Muscle of back (tissue), 13 donors: ENCODE measurements at places on chromosomes 7 and 10.

DNA sequence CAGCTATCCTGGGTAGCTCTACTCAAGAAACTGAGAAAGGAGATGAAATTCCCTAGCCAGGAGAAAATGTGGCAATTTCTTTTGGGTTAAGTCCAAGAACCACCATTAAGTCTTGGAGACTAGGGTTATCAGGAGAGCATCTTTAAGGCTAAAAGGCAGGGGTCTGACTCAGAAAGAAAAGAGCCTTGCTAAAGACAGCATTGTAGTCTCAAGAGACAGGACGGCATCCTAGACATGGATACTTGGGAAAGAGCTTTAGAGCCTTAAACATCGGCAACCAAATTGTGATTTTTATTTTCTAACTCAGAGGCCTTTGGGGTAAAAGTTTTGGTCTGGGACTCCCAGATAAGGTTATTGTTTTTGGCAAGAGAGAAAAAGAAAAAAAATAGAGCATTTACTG lies 83.1 kb downstream of the FAS start:
- DNase-seq, result no peak

DNA sequence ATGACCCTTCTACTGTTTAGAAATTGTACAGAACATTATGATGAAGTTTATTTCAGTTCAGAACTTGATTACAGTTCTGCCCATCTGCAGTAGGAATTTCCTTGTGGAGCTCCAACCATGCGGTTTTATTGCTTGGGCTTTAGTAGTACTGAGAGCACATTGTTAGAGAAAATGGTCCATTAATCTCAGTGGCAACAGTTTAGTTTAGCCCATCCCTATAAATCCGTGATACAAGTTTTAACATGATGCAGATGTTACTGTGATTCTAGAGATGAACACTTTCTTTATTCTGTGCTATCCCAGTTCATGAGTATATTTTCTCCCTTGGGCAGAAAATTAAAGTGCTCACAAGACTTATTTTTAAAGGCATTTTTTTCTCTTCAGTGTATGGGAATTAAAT lies 84.8 kb upstream of the FZD8 start:
- DNase-seq, result peak; percentile 31

DNA sequence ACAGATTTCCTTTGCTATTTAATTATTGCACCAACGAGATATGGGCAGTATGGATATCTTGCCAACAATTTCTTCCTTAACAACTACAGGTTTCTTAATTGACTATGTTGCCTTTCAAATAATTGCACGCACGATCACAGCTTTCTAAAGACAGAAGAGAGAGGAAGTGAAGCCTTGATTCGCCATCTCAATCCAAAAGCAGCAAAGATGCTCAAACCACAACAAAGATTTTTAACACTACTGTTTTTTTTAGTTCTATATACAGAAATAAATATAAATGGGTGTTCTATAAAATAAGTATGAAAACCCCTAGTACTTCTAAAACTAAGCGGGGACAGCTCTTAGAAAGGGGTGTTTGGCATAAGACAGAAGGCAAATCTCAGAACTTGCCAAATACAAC lies 251.3 kb downstream of the SFMBT2 start:
- DNase-seq, result no peak

- no peak for DNase-seq
Measured at GRCh38 chr10:47156873-47157272, 143.1 kb upstream of the GDF10 start.

GRCh38 chr7:154968336-154969001 lies 34.5 kb downstream of the PAXIP1 start:
- no peak for DNase-seq

- no peak for DNase-seq
Measured at GRCh38 chr7:7567898-7568531, 1.3 kb downstream of the MIOS start.

- peak; percentile 81 for DNase-seq
Measured at GRCh38 chr7:13988731-13989125, 738 bp downstream of the ETV1 start.

DNA sequence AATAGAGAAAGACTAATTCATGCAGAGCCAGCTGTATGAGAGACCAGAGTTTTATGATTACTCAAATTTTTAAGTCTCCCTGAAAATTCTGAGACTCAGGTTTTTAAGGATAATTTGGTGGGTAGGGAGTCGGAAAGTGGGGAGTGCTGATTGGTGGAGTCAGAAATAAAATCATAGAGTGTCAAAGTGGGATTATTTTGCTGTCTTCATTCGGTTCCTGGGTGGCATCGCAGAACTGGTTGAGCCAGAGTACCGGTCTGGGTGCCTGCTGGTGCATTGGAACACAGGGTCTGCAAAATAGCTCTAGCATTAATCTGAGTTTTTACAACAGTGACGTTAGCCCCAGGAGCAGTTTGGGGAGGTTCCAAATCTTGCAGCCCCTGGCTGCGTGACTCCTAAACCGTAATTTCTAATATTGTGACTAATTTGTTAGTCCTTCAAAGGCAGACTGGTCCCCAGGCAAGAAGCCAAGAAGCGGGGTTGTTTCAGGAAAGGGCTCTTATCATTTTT lies 32.4 kb downstream of the GPRIN2 start:
- no peak for DNase-seq

GRCh38 chr7:21580073-21580521 lies 37.3 kb downstream of the DNAH11 start:
- DNase-seq, result peak; percentile 1

DNA sequence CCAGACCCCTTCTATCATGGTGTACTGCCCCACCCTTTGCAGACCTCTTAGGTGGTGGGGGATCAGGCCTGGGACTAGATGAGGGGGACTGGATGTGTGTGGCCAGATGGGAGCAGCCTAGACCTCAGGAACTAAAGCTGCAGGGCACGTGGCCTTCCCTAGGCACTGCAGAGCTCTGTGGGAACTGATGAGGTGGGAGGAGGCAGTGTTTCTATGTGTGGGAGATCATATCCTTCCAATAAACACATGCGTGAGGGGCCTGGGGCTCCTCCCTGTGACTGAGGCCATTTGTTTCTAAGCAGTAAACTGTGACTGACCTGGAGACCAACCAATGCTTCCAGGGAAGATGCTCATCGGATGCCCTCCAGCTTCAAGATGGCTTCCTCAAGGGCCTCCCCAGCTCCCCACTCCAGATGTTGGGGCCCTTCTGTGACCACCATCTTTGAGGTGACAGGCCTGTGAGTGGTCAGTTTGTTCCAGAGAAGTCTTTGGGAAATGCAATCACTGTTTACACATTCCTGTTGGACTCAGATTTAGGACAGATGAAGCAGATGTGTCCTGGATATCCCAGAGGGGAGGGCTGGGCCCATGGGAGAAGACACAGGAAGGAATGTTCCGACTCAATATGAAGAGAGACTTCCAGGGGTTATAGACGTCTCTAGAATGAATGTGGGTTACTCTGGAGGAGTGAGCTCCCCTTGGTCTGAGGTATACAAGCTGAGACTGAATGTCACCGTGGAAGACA lies 23.6 kb upstream of the ZCCHC24 start:
- no peak for DNase-seq

- no peak for DNase-seq
Measured at GRCh38 chr10:88687853-88688467, 18.1 kb upstream of the LIPK start.

- DNase-seq, result peak; percentile 53
Measured at GRCh38 chr7:31811650-31812461, 124.8 kb downstream of the PPP1R17 start.

GRCh38 chr7:80826520-80827238 lies 92.2 kb downstream of the SEMA3C start:
- no peak for DNase-seq

- DNase-seq, result no peak
Measured at GRCh38 chr7:85033263-85033662, 153.6 kb downstream of the SEMA3D start.

GRCh38 chr10:543131-543530 lies 146.3 kb downstream of the DIP2C start:
- DNase-seq, result no peak

GRCh38 chr7:70029993-70030392 lies 431.7 kb downstream of the AUTS2 start:
- DNase-seq, result no peak

- DNase-seq, result no peak
Measured at GRCh38 chr10:24951201-24952142, 934 bp downstream of the PRTFDC1 start.

DNA sequence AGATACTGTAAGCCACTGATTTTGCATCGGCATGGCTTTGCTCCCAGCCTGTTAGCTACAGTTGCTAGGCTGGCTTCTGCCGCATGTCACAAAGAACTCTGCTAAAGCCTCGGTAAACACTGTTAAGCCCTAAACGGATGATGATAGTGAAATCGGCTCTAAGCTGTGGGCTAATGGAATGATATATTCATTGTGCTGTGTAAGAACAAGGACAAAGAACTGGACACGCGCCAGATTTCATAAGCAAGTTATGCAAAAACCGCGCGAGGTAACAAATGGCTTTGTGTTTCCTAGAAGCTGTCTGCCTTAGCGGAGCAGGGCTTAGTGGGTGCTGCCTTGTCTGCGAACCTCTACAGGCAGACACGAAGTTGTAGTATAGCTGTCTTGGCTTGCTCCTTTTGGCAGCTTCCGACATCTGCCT lies 331.3 kb upstream of the COBL start:
- peak; percentile 12 for DNase-seq

GRCh38 chr10:113071446-113071845 lies 121.4 kb downstream of the TCF7L2 start:
- no peak for DNase-seq

DNA sequence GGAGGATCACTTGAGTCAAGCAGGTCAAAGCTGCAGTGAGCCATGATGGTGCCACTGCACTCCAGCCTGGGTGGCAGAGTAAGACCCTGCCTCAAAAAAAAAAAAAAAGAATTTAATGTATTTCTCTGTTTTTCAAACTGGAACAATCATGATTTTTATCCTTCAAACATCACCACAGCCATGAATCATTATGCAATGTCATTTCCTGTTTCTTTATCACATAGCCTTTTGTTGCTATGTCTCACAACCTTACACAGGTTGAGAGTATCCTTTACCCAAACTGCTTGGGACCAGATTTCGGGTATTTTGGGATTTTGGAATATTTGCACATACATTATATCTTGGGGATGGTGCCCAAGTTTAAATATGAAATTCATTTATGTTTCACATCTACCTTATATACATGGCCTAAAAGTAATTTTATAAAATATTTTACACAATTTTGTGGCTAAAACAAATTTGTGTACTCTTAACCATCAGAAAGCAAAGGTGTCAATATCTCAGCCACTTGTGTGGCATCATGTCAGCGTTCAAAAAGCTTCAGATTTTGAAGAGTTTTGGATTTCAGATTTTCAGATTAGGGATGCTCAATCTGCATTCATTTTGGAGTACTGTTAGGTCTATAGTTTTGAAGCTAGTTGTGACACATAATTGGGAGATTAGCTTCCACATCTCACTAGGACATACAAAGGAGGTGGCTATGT lies 8.2 kb downstream of the NT5C3A start:
- no peak for DNase-seq

DNA sequence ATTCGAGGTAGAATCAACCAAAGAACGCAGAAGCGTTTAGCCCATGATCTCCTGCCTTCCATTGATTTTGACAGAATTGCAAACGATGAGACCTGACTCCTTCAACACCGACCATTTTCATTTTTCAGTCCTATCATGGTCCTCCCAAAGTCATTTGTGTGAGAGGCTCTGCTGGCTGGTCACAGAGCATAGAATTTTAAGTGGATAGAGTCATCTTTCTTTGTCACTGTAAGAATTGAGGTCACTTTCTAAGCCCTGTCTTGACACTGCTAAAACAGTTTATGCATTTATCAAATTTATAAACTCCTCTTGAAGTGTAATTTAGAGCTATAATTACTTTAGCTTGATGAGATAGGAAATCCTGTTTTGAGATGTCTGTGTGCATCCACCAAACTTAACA lies 72.0 kb downstream of the UBE3C start:
- no peak for DNase-seq

DNA sequence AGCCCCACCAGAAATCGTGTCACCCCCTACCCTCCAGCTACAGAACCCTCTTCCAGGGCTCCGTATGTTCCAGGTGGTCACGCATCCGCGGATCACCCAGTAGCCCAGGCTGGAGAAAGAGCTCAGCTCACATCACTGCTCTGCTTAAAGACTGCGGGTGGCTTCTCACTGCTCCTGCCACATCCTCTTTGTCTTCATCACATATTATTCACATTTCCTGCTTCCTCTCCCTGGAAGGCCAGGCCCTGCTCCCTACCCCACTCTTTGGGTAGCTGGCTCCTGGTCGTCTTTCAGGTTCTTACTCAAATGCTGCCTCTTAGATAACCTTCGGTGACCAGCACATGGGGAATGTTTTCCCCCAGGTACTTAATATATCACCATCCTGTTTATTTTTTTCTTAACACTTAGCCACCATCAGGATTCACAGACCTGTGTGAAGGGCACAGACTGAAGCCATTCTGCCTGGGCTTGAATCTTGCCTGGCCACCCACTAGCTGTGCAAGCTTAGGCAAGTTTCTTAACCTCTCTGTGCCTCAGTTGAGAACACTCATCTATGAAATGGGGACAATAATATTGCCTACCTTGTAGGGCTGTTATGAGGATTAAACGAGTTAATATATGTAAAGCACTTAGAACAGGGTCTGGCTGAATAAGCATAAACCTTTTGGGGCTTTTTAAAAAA lies 307.8 kb downstream of the PRPF18 start:
- DNase-seq, result no peak

DNA sequence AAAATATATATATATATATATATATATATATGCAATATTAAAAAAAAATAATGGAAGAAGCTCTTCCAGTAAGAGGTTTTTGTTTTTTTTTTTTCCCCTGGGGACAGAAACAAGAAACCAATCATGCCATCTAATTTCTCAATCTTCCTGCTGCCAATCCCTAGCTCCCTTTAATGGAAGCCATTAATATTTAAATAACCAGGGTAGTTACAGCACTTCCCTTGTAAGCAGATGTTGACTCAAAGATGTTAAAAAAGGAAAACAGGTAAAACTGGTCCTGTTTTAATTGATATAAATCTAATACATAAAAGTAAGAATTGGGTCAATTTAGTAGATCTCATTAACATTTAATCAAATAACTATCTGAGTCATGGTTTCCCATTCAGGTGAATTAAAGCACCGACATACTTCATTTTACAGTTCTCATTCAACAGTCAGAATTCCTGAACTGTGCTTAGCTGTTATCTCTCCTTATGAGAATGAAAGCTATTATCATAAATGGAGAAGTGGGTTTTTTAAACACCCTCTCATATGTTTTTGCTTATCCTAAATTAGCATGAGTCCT lies 22.6 kb downstream of the CPVL start:
- no peak for DNase-seq

DNA sequence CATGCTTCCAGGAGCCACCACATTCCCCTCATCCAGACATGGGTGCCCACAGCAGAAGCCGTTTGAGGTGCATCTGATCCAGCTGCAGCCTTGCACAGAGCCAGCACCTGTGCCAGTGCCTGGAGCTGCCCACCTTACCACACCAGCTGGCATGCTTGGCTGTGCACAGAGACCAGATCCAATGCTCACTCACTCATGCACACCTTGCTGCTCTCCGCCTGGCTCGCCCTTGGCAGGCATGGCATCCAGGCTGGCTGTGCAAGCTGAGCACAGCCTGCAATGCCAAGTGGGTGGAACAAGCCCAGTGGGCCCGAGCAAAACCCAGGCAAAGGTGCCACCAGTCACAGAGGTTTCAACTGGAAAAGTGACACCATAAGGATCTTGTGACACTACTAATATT lies 66.9 kb upstream of the SEMA3A start:
- DNase-seq, result no peak
